CD14-positive monocyte (primary cell): ENCODE measurements at places on chromosomes 5 and 9. TPM values are rescaled to one million over a fixed set of nuclear protein-coding genes. Genes with fewer than 3 reads are reported as not detected.

GRCh38 chr5:135423846-135424168, 23.3 kb downstream of the DCANP1 start:
- DNase-seq = no peak
- no peaks in the 10 kb centered on the region for H3K27me3 ChIP-seq
- no peak overlapping the region for H3K4me3 ChIP-seq
- peak overlapping the region; percentile 27 for H3K27ac ChIP-seq

GRCh38 chr9:112015149-112015548, 118.5 kb downstream of the UGCG start:
- no peaks in the 10 kb centered on the region for H3K36me3 ChIP-seq
- no peak overlapping the region for H3K27ac ChIP-seq
- peaks cover 25% of the 10 kb centered on the region for H3K4me1 ChIP-seq
- H3K4me3 ChIP-seq = no peak overlapping the region

- no peak for DNase-seq
- H3K4me1 ChIP-seq = no peaks in the 10 kb centered on the region
- H3K4me3 ChIP-seq = no peak overlapping the region
- H3K36me3 ChIP-seq = no peaks in the 10 kb centered on the region
Measured at GRCh38 chr5:7927466-7928375, 58.8 kb downstream of the MTRR start.

DNA sequence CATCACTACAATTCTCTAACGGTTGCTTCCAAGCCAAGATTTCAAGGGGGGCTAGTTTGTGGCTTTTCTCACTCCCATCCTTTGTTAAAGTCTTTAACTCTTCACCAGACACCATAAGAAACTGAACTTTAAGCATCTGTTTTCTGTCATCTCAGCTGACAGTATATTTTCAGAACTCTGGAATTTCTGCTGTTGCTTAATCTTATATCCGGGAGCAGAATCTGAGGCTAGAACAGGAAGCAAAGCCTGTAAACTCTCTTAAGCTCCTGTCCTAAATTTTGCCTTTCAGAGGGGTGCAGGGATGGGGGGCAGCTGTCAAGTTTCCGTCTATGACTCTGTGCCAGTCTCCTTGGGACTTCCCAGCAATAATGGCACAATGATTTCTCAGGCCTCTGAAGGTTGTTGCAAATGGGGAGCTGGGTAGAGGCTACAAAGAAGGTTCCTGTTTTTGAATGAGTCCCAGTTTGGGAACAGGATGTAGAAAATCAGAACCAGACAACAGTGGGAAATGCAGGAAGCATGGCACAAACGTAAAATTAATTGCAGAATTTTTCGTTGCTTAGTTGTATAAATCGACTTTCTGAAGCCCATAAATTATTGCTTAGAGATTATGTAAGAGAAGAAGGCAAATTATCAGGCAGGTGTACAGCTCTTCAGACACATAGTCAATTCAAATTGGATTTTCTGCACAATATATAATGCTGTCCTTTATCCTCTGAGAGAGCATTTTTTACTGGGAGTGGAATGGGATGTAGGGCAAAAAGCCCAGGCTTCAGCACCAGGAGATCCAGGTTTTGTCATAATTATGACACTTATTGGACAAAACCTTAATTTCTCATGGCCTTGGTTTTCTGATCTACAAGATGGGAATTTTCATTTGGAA, 430.9 kb downstream of the DMAC1 start:
- H3K4me3 ChIP-seq = no peak overlapping the region
- no peaks in the 10 kb centered on the region for H3K36me3 ChIP-seq
- peak; percentile 69 for DNase-seq
- peaks cover 7% of the 10 kb centered on the region for H3K4me1 ChIP-seq

DNA sequence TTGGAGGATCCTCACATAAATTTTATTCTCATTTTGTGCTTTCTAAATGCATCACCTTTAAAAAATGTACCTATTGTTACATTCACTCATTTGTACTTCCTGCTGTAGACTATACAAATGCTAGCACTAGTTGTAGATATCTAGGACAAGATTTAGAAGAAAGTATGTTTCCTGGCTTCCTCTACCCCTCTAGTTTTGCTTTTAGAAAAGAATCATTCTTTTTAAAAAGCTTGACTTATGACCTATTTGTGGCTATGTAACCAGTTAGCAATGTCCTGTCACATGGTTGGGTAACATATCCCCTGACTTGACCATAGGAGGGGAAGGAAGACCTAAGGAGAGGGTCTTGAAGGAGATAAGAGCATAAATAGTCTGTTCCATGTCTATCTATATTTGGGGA, 13.3 kb downstream of the CAMK4 start:
- no peaks in the 10 kb centered on the region for H3K27me3 ChIP-seq
- DNase-seq = no peak
- no peak overlapping the region for H3K27ac ChIP-seq

GRCh38 chr5:68565427-68565826, 349.9 kb downstream of the PIK3R1 start:
- H3K36me3 ChIP-seq = no peaks in the 10 kb centered on the region
- no peak overlapping the region for H3K4me3 ChIP-seq
- no peak overlapping the region for H3K27ac ChIP-seq
- H3K4me1 ChIP-seq = no peaks in the 10 kb centered on the region
- no peak for DNase-seq

DNA sequence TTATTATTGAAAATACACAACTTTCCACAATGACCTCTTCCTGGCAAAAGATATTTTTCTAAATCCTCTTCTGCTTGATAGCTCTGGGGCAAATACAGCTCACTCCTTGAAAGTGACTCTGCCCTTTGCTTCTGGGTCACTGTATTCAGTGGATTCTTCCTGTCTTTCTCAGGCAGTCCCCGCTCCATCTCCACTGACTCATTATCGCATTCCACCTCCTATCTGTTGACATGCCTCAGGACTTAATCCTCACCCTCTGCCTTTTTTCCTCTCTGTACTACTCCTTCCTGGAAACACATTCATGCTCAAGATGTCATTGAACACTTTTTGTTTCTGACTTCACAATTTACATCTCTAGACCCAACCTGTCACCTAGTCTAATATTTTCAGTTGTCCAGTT, 8.4 kb upstream of the RGS7BP start:
- H3K4me1 ChIP-seq = no peaks in the 10 kb centered on the region
- H3K36me3 ChIP-seq = no peaks in the 10 kb centered on the region
- H3K4me3 ChIP-seq = no peak overlapping the region
- no peaks in the 10 kb centered on the region for H3K27me3 ChIP-seq

DNA sequence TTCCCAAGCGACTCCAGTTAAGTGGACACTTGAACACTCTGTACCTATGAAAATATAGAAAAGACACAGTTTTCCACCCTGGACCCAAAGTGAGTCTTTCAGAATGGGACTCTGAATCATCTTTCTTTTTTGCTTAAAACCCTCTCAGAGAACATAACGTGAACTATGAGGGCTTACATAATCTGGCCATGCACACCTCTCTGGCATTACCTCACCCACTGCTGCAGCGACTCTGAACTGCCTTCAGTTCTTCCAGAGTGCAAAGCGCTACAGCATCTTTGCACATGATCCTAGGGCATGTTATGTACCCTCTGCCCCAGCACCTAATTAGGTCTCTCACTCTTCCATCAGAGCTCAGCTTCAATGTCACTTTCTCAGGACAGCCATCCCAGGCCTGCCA, 186.2 kb downstream of the RORB start:
- no peaks in the 10 kb centered on the region for H3K36me3 ChIP-seq
- no peak overlapping the region for H3K4me3 ChIP-seq
- no peak for DNase-seq
- H3K4me1 ChIP-seq = no peaks in the 10 kb centered on the region
- no peaks in the 10 kb centered on the region for H3K27me3 ChIP-seq
- H3K27ac ChIP-seq = no peak overlapping the region

DNA sequence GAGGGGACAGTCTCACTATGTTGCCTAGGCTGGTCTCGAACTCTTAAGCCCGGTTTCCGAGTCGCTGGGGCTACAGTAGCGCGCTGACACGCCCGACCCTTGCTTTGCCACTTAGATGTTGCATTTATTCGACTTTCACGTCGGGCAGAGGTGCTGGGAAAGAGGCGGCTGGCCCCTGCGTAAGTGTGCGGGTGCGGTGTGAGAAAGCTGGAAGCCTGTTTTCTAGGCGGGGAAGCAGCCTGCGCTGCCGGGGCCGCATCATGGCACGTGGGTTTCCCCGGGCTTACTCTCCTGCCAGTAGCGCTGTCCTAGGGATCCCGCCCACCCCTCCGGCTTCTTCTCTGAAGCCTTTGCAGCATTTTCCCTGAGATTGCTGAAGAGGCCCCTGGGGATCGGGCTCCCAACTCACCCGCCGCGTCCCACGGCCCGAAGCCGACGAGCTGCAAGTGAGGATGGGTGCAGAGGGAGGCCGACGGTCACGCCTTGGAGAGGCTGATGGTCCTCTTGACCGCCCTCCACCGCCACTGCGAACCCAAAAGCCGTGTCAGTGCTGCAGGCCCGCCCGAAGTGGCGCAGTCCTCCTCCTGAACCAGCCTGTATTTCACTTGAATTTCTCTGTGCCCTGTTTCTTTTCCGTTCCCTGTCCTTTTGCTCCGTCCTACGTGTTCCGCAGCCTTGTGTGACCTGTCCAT, 5.8 kb upstream of the TRIM41 start:
- no peaks in the 10 kb centered on the region for H3K36me3 ChIP-seq
- H3K27me3 ChIP-seq = peaks cover 42% of the 10 kb centered on the region
- DNase-seq = no peak
- peak overlapping the region; percentile 70 for H3K4me3 ChIP-seq
- no peak overlapping the region for H3K27ac ChIP-seq

The SLC6A7 gene
- polyA plus RNA-seq = not detected

The SLIT3 gene
- not detected for polyA plus RNA-seq

The C7 gene
- not detected for polyA plus RNA-seq

The CBY3 gene
- polyA plus RNA-seq = not detected in 2 replicates

The ZNF366 gene
- polyA plus RNA-seq = 0.05 TPM

The REEP2 gene
- not detected for polyA plus RNA-seq

The APBA1 gene
- polyA plus RNA-seq = not detected
